Cortex of kidney (tissue), 1 donor: ENCODE measurements at places on chromosomes 3 and 15.

DNA sequence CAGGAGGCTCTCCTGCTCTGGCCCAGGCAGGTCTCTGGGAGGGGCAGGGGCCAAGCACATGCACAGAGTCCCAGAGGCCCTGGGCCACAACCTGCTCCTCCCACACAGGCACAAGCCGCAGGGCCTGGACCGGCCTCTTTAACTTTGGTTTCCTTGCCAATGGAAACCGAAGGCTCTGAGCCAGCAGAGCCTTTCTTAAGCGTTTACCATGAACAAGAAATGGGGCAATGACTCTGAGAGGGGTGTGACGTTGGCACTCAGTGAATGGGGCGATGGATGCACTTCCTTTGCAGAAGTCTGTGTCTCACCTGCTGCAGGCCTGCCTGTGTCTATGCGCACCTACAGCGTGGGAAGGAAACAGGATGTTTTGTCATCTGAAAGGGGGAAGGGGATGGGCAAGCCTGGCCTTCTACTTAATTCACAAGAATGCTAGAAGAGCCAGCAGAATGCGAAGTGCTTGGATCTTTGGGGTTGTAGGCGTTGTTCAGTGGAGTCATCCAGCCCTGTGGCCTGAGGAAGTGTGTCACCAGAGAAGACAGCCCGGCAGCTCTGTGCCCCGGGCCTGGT lies 41.8 kb downstream of the IFT122 start:
- no peak for DNase-seq

DNA sequence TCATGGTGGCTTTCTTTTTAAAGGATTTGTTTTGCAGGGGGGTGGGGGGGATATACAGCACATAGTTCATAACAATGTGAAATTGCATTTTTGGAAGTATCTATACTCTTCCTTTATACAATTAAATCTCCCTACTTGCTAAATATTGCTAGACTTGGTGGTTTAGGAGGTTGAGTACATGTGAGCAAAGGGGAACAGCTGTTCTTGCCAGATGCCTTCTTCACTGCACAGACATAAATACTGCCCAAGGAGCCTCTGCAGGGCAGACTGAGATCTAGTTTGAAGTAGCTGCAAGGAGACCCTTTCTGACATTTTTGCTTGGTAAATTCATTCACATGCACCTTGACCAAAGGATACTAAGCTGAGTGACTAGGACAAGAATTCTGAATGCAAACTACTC lies 228.6 kb upstream of the IL12A start:
- DNase-seq: no peak

- no peak for DNase-seq
Measured at GRCh38 chr3:40658305-40658704, 133.5 kb downstream of the ZNF621 start.

GRCh38 chr15:70127288-70127746 lies 29.6 kb upstream of the TLE3 start:
- DNase-seq: no peak

GRCh38 chr3:61354604-61355003 lies 103.4 kb upstream of the FHIT start:
- no peak for DNase-seq

- no peak for DNase-seq
Measured at GRCh38 chr3:20561166-20561565, 375.2 kb upstream of the SGO1 start.
